ENCODE measurements at places on chromosomes 1 and 21. TPM values are rescaled to one million over a fixed set of nuclear protein-coding genes. Genes with fewer than 3 reads are reported as not detected.

GRCh38 chr1:30474818-30475200 lies 248.6 kb downstream of the MATN1 start:
- H3K27me3 ChIP-seq, result no peaks in the 10 kb centered on the region
- DNase-seq, result no peak
- H3K27ac ChIP-seq, result no peak overlapping the region
- no peaks in the 10 kb centered on the region for H3K36me3 ChIP-seq

GRCh38 chr1:32501865-32502264 lies 37.0 kb downstream of the ZBTB8B start:
- no peak for DNase-seq
- H3K27me3 ChIP-seq, result no peaks in the 10 kb centered on the region
- H3K36me3 ChIP-seq, result no peaks in the 10 kb centered on the region
- peak overlapping the region; percentile 95 for H3K27ac ChIP-seq

- H3K4me1 ChIP-seq, result no peaks in the 10 kb centered on the region
- no peak overlapping the region for H3K4me3 ChIP-seq
- no peaks in the 10 kb centered on the region for H3K27me3 ChIP-seq
Measured at GRCh38 chr1:221468546-221468945, 273.3 kb downstream of the DUSP10 start.

DNA sequence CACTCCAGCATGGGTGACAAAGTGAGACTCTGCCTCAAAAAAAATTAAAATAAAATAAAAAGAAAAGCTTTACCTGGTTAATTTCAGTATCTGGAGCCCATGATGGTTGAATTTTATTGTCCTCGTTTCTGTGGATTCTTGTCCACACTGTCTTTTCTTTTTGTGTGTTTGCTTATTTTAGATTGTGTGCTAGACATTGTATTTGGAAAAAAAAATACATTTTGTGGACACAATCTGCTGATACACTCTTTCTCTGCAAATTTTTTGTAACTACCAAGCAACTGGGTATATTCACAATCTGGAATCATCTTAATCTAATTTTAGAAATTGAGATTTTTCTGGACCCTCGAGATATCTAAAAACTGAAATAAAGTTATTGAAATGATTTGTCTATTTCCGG lies 41.6 kb upstream of the PDE9A start:
- H3K27me3 ChIP-seq, result peaks cover under 1% of the 10 kb centered on the region
- DNase-seq, result no peak
- H3K27ac ChIP-seq, result no peak overlapping the region
- H3K4me3 ChIP-seq, result no peak overlapping the region

The SMIM1 gene
- total RNA-seq, result 9.3 TPM

DNA sequence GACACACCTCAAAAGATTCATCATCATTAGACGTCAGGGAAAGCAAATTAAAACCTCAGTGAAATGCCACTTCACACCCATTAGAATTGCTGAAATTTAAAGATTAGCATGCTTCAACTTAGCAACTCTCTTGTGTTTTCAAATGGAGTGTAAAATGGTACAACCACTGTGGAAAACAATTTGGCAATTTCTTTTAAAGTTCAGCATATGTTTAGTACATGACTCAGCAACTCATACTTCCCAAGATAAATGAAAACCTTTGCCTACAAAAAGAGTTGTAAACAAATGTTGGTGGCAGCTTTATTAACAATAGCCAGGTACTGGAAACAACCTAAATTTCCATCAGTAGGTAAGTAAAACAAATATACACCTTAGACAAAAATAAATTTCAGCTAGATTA lies 42.7 kb downstream of the ST3GAL3 start:
- no peak for DNase-seq
- no peak overlapping the region for H3K4me3 ChIP-seq
- H3K27ac ChIP-seq, result no peak overlapping the region
- H3K27me3 ChIP-seq, result no peaks in the 10 kb centered on the region

- no peaks in the 10 kb centered on the region for H3K4me1 ChIP-seq
- H3K27me3 ChIP-seq, result no peaks in the 10 kb centered on the region
- no peak for DNase-seq
- no peak overlapping the region for H3K27ac ChIP-seq
Measured at GRCh38 chr1:52691821-52692220, 6.3 kb downstream of the COA7 start.

The LCE2A gene
- not detected for total RNA-seq

DNA sequence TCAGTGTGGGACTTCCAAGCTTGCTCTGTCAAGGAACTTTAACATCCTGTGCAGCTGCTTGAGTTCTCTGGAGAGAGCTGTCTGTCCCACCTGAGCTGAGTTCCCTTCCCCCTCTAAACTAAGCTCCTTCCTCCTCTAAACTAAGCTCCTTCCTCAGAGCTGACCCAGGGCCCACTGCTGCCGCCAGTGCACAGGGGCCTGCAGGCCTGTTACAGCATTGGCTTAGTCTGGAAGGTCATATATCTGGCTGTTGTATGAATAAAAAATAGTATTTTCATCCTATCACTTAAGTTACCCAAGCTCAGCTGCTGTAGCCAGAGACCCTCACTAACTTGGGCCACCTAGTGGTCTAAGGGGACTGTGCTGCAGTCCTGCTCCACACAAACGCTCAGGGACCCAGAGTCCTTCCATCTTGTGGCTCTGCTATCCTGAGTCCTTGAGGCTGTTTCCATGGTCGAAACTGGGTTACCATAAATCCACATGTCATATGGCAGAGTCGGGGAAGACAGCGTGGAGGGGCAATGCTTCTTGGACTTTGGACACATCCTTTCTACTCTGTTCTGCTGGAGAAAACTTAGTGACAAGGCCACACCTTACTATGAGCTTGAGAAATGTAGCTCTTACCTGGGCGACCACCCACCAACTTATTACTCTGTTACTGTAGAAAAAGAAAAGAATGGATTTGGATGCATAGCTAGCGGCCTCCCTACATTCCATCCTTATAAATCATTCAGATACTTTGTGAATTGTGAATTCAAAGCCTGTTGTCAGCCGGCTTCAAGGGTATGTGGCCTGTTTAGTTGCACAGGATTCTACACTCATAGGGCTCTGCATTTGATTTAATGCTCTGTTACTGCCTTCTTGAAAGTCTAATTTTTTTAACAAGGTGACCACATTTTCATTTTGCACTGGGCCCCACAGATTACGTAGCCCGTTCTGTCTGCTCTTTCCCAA lies 71.4 kb upstream of the GCLM start:
- DNase-seq, result no peak
- no peak overlapping the region for H3K4me3 ChIP-seq
- no peaks in the 10 kb centered on the region for H3K27me3 ChIP-seq
- no peaks in the 10 kb centered on the region for H3K36me3 ChIP-seq

DNA sequence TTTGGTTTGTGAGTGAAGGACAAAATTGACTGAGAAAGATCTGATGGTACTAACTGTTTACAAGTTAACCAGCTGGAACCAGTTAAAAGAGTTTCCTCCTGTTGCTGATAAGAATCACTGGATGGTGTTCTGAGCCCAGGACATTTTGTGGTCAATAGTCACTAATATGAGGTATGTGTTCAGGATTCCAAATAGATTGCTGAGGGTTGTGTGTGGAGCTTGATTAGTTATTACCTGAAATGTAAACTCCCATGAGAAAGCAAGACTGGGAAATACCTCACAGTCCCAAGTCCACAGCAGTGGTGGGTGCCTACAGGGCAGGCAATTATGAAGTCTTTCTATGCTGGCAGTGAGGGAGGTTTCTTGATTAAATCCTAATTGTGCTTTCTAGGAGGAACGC lies 164.6 kb downstream of the DNM3 start:
- H3K27ac ChIP-seq, result no peak overlapping the region
- H3K36me3 ChIP-seq, result no peaks in the 10 kb centered on the region
- H3K27me3 ChIP-seq, result no peaks in the 10 kb centered on the region
- H3K4me1 ChIP-seq, result no peaks in the 10 kb centered on the region

GRCh38 chr1:229318056-229318455 lies 24.8 kb downstream of the CCSAP start:
- H3K4me3 ChIP-seq, result no peak overlapping the region
- no peaks in the 10 kb centered on the region for H3K4me1 ChIP-seq
- H3K27ac ChIP-seq, result no peak overlapping the region
- H3K36me3 ChIP-seq, result peaks cover 9% of the 10 kb centered on the region
- DNase-seq, result no peak

DNA sequence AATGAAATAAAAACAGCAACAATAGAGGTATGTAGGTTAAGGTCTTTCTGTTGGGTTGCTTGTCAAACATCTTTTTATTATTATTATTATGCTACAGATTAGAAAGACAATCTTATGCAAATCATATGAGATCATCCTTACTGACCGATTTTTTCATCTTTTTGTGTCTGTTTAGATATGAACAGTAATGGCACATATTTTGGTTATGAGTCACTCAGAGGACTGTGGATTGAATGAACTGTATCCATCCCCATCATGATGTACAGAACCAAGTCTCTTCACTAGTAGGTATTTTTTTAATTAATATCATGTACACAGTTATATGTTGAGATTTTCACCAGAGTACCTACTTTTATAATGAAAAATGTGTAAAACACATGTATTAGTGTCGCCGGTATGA lies 159.1 kb downstream of the CHRM3 start:
- no peak overlapping the region for H3K4me3 ChIP-seq
- no peaks in the 10 kb centered on the region for H3K36me3 ChIP-seq
- no peaks in the 10 kb centered on the region for H3K27me3 ChIP-seq
- no peaks in the 10 kb centered on the region for H3K4me1 ChIP-seq

DNA sequence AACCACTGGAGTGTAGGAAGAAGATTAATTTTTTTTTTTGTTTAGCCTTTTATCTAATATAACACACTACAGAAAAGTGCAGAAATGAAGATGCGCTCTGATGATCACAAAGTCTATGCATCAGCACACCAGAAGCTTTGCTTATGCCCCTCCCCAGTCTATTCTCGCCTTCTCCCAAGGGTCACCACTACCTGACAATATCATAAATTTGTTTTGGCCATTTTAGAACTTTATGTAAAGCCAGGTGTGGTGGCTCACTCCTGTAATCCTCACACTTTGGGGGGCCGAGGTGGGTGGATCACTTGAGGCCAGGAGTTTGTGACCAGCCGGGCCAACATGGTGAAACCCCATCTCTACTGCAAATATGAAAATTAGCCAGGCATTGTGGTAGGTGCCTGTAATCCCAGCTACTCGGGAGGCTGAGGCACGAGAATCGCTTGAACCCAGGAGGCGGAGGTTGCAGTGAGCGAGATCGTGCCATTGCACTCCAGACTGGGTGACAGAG lies 231.3 kb downstream of the FOXD2 start:
- H3K4me3 ChIP-seq, result no peak overlapping the region
- no peak overlapping the region for H3K27ac ChIP-seq
- no peak for DNase-seq
- no peaks in the 10 kb centered on the region for H3K4me1 ChIP-seq

GRCh38 chr1:179447489-179447888 lies 81.7 kb downstream of the AXDND1 start:
- no peaks in the 10 kb centered on the region for H3K27me3 ChIP-seq
- DNase-seq, result no peak
- no peak overlapping the region for H3K27ac ChIP-seq
- no peaks in the 10 kb centered on the region for H3K36me3 ChIP-seq
- H3K4me1 ChIP-seq, result no peaks in the 10 kb centered on the region

GRCh38 chr1:82269431-82269830 lies 468.7 kb downstream of the ADGRL2 start:
- no peaks in the 10 kb centered on the region for H3K4me1 ChIP-seq
- H3K4me3 ChIP-seq, result no peak overlapping the region
- H3K36me3 ChIP-seq, result no peaks in the 10 kb centered on the region
- DNase-seq, result no peak
- H3K27ac ChIP-seq, result no peak overlapping the region

DNA sequence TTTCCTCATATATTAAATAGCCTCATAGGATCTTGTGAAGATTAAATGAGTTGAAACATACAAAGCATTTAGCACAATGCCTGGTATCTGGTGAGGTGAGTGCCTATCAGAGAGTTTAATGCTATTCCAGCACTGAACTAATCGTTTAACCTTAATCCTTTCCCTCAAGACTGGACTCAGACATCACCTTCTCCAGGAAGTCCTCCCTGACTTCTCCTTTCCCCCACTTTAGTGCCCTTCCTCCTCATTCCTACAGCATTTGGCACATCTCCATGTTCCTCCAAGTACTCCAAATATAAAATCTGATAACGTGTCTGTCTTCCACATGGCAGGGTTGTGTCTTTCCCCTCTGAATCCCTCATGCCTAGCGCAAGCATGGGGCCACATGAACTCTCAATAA lies 59.8 kb downstream of the ZSCAN20 start:
- H3K27me3 ChIP-seq, result no peaks in the 10 kb centered on the region
- H3K4me3 ChIP-seq, result no peak overlapping the region

DNA sequence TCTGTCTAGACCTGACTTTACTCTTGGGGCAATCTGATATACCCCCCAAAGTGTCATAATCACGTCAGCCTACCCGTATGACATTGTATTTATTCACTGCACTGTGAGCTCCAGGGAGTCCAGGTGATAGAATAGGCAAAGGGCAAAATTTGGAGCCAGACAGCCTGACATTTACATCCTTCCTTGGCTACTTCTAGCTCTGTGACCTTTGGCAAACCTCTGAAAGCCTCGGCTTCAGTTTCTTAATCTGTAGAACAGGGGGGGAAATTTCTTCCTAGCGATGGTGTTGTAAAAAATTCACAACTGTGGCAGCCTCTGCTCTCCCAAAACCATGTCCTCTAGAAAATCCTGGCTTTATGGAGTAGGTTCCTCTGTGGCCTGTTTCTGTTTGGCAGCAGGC lies 240.9 kb downstream of the KIF26B start:
- DNase-seq, result no peak
- H3K4me3 ChIP-seq, result no peak overlapping the region
- H3K27me3 ChIP-seq, result no peaks in the 10 kb centered on the region
- no peak overlapping the region for H3K27ac ChIP-seq

The SDHC gene
- total RNA-seq, result 158 TPM

DNA sequence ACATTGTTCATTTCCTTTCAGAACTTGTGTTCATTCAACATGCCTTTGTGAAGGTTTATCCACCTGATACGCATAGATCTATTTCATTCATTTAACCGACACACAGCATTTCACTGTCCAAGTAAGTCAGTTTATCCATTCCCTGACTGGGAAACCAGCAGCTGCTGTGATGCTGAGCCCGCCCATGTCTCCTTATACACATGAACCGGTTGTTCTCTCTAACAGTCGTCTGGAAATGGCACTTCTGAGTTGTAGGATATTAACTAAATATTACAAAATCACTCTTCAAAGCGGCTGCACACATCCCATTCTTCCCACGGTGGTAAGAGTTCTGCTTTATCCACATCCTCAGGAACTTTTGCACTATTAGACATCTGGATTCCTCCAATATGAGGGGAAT lies 71.1 kb downstream of the NPHP4 start:
- no peaks in the 10 kb centered on the region for H3K4me1 ChIP-seq
- H3K27me3 ChIP-seq, result no peaks in the 10 kb centered on the region
- DNase-seq, result no peak
- no peak overlapping the region for H3K27ac ChIP-seq

DNA sequence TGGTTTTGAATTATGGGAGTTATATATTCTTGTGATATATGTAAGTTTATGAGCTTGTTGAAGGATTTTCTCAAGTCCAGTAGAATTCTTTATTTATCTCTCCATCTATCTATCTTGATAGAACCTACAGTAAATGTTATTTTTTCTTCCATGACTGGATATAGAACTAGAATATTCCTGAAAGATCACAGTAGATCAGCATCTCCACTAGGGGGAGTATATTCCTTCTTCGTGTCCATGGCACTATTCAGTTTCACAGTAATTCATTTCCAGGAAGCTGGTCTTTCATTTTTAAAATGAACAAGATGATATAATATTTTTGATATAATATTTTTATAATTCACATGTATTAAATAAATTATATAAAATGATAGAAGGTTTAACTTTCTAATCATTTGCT lies 18.8 kb downstream of the TMPRSS15 start:
- DNase-seq, result no peak
- no peaks in the 10 kb centered on the region for H3K36me3 ChIP-seq
- H3K4me1 ChIP-seq, result no peaks in the 10 kb centered on the region

- H3K27me3 ChIP-seq, result peaks cover 7% of the 10 kb centered on the region
- H3K36me3 ChIP-seq, result no peaks in the 10 kb centered on the region
- H3K4me3 ChIP-seq, result peak overlapping the region; percentile 43
- peak overlapping the region; percentile 55 for H3K27ac ChIP-seq
Measured at GRCh38 chr1:17539118-17539476, 401 bp upstream of the ARHGEF10L start.
